ENCODE measurements at places on chromosomes 6 and 20.

DNA sequence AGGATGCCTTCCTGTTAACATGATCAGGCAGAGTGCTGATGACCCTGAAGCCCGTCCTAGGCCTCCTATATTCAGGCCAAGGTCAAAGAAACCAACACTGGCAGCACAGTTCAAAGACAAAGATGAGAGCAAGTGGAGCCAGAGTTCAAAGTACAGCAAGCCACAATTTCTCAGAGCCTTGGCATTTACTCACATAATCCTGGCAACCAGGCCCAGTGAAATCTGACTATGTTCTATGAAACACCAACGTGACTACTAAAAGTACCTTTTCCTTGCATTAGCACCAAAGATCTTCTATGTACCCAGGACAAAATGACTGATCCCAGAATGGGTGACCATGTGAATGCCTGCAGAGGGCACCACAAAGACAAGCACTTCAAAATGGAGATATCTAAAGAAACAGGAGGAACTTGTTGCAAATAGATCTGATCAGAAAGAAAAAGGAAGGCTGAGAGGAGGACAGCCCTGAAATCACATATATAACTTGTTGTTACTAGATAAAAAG, 3.9 kb downstream of the NFS1 start:
- no peak for DNase-seq

GRCh38 chr6:105442369-105442768, 39.5 kb upstream of the PREP start:
- no peak for DNase-seq

DNA sequence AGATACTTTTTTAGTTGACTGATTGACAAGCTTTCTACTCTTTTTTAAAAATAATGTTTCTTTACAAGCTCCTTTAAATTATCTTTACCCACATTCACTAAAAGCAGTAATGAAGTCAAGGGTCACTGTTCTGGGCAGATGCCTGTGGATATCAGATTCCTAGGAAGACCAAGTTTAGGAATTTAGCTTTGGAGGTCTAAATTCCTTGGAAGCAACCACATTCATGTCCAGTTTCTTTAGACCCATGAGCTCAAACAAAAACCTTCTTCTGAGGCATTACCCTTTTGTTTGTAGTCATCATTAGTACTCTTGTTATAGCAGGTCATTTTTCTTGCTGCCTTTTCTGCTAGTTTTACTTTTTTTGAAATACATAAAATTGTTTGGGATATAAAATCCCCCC, 462.9 kb upstream of the JAG1 start:
- no peak for DNase-seq

- DNase-seq = no peak
Measured at GRCh38 chr6:134421501-134421900, 103.6 kb upstream of the SGK1 start.

- DNase-seq = no peak
Measured at GRCh38 chr6:145489583-145489982, 245.7 kb downstream of the EPM2A start.
